Stimulated activated CD8-positive, alpha-beta memory T cell treated with anti-CD3 and anti-CD28 coated beads, Interleukin-4, amount 100 ng/mL, for 1 hour (primary cell): ENCODE measurements at places on chromosomes 4 and X.

DNA sequence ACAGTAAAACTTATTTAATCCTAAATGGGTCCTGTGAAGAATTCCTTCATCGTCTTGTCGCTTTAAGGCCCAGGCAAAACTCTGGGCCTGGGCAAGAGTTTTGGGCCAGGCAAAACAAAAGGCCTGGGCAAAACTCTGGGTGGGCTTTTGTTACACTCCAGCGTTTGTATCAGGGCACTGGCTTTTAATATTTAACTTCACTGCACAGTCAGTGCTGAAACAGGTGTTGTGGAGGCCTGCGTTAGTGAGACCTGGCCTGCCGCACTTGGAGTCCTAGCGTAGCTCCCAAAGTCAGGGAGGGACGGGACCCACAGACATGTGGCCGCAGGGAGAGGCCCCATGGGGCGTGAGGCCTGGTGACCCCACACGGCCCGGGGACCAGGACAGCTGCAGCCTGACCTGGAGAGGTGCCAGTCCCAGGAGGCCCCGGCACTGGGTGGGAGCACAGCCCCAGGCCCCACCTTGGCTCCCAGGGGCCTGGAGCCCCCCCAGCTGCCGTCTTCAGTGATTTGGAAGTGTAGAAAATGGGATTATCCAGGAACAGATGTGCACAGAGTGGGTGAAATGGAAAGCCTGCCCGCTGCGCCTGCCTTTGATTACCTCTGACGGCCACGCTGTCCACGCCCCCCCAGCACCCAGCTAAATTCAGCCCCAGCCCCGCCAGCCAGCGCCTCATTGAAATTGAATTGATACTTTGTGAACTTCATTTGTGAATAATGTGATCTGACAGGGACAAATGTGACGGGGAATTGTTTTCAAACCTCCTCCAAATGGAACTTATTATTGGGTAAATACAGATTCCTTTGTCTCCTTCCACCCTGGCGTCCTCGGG, 132.9 kb upstream of the NKX1-1 start:
- no peak for DNase-seq

- no peak for DNase-seq
These were observed 15.6 kb upstream of the DCHS2 start for GRCh38 chr4:154507156-154507555.

- no peak for DNase-seq
These were observed 72.0 kb downstream of the JAKMIP1 start for GRCh38 chr4:6128221-6128850.

DNA sequence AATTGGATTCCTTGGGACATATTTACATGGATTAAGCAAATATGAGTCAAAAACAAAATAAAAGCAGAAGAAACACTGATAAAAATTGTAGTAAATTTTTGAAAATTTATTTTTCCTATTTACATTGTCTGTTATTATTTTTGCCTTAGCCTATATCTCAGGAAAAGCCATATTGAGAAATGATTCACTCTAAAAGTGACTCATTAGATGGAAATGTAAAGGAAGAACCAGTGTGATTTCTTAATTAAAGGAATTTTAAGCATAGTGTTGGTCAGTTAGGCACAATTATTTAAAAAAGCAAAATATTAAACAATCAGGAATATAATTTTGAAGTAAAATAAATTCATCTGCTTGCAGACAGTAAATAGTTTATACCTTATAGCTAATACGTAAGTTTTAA, 167.4 kb upstream of the NAP1L5 start:
- DNase-seq: no peak
